Activated T-cell treated with anti-CD3 and anti-CD28 coated beads, Interleukin-2, amount 50 U/mL, for 72 hours (primary cell): ENCODE measurements at places on chromosomes 4 and X. TPM values are rescaled to one million over a fixed set of nuclear protein-coding genes. Genes with fewer than 3 reads are reported as not detected.

The KCNIP4 gene
- not detected for total RNA-seq

The NCAPG gene
- total RNA-seq = 87.5 TPM

The PSAPL1 gene
- total RNA-seq = not detected

The SORCS2 gene
- 0.07 TPM for total RNA-seq

DNA sequence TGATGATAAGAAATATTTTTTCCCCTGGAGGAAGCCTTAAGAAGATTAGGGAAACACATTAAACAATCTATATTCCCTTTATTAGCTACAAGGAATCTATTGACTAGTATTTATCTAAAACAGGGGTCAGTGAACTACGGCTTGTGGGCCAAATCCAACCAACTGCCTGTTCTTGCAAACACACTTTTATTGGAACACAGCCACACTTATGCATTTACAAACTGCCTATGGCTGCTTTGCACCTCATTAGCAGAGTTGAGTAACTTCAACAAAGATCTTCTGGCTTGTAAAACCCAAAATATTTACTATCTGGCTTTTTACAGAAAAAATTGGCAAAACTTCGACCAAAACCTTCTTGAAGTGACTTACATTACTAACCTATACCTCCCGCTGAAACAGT, 733.9 kb upstream of the FTHL17 start:
- DNase-seq = no peak
- no peaks in the 10 kb centered on the region for H3K36me3 ChIP-seq
- H3K4me3 ChIP-seq = no peak overlapping the region
- peaks cover 9% of the 10 kb centered on the region for H3K27me3 ChIP-seq
- no peak overlapping the region for H3K27ac ChIP-seq
